ENCODE measurements at places on chromosomes 5 and 9. TPM values are rescaled to one million over a fixed set of nuclear protein-coding genes. Genes with fewer than 3 reads are reported as not detected.

Gene SPATA31D4
- total RNA-seq = under 0.01 TPM

Gene NMUR2
- not detected for total RNA-seq

Gene F12
- 0.50 TPM for total RNA-seq

Gene CCDC171
- total RNA-seq = 4.5 TPM

Gene LCN2
- total RNA-seq = not detected

Gene TEX48
- total RNA-seq = not detected

Gene GTF2H2
- total RNA-seq = 28.6 TPM

Gene SLC22A4
- 1.1 TPM for total RNA-seq

Gene SLC1A3
- 2.1 TPM for total RNA-seq

Gene PCDHGC4
- 2.4 TPM for total RNA-seq

Gene IL3
- total RNA-seq = not detected
